Stimulated activated CD4-positive, alpha-beta T cell treated with anti-CD3 and anti-CD28 coated beads, Interleukin-15, amount 100 ng/mL, for 1 hour (primary cell): ENCODE measurements at places on chromosomes 1 and 21.
A peak's percentile ranks its signal among the peaks of the same experiment; 100 is the strongest.

- DNase-seq: no peak
These were observed 1.7 kb upstream of the GADD45A start for GRCh38 chr1:67683316-67683715.

DNA sequence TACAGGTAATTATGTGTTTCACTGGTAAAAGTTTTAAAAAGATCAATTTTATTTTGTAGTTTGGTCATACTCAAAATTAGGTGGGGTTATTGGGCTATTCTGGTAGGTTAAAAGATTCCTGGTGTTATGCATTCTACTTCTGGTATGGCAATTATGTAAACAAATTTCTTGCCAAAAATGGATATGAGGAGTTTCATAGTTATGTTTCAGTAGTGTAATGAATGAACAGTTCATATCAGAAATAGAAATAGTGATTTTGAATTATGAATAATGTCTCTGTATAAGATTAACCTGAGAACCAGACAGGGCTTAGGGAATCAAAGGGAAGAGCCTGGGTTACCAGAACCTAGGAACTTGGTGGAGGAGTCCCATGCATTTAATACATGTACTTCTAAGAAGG, 15.9 kb downstream of the ATF6 start:
- no peak for DNase-seq

- no peak for DNase-seq
These were observed 7.9 kb upstream of the CLDN14 start for GRCh38 chr21:36487641-36488307.

DNA sequence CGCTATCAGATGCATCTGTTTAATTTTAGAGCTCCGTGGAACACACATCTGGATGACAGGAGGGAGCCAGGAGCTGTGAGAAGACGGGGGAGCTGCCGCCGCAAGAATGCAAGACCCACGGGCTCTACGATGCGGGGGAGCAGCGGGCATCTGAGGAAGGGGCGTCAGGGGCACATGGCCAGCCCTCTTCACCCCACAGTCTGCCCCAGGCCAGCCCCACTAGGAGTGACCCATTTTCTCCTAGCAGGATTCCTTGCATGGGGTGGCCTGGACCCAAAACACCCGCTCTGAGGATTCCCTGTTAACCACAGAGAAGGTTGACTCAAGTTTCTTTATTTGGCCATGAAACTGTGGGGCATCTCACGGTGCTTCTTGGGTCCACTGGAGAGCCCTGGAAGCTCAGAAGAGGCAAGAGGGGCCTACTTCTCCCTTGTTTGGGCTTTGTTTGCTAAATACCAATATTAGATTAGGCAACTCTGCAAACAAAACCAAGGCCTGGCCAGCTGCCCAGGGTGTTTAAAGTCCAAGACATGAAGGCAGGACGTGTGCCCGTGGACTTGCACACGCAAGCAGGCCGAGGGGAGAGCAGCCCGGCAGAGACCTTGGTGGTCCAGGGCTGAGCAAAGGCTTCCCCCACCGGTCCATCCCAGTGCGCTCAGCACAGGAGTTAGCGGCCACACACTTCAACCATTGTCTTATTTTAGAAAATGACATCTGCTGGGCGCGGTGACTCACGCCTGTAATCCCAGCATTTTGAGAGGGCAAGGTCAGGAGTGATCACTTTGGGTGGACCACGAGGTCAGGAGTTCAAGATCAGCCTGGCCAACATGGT, 89.8 kb downstream of the DHRS3 start:
- no peak for DNase-seq

GRCh38 chr1:167196166-167196565, 24.5 kb upstream of the POU2F1 start:
- DNase-seq: no peak

DNA sequence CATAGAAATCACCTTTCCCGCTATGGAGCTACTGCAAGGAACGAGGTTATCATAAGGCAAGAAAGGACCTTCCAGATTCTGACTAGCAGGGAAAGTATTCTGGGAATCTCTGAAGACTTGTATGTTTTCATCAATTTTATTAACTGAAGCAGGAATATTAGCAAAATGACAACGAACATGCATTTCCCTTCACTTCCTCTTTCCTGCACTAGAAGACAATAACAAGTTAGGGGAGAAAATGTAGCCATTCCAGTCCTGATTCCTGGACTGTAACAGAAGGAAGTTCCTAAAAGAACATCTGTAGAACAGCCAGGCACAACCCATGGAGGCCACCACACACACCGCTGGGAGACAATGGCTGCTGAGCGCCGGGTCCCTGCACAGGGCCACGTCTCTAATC, 106.8 kb downstream of the RAVER2 start:
- no peak for DNase-seq

DNA sequence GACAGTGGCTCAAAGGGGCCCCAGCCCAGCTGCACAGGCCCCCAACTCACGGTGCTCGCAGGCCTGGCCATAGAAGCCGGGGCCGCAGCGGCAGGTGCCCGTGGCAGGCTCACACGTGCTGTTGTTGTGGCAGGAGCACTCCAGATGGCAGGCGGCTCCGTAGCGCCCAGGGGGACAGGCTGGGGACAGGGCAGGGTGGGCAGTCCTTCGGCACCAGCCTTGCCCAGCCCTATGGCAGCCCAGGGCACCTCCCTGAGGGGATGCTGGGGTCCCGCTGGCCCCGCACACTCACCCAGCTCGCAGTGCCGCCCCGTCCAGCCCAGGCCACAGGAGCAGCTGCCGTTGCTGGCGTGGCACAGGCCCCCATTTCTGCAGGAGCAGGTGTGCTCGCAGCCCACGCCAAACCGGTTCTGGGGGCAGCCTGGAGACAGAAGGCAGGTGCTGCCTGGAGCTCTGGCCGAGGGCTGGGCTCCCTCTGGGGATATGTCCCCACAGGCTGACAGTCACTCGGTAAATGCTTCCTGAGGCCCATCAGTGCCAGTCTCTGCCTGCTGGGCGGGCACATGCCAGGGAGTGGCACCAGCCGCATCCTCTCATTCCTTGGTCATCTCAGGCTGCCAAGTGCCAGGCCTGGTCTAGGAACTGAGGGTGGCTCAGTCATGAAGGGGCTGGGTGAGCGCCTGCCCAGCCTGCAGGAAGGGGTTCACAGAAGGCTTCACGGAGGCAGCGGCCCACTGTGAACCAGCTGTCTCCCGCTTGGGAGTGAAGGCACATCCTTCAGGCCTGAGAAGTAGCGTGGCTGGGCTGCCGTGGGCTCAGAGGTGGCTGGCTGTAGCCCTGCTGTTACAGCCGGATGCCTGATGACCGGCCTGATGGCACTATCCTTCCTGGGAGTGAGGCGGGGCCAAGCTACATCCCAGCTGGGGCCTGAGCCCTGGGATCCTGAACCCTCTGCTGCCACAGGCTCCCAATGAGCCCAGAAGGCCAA, 40.1 kb downstream of the ARHGEF16 start:
- DNase-seq: no peak

DNA sequence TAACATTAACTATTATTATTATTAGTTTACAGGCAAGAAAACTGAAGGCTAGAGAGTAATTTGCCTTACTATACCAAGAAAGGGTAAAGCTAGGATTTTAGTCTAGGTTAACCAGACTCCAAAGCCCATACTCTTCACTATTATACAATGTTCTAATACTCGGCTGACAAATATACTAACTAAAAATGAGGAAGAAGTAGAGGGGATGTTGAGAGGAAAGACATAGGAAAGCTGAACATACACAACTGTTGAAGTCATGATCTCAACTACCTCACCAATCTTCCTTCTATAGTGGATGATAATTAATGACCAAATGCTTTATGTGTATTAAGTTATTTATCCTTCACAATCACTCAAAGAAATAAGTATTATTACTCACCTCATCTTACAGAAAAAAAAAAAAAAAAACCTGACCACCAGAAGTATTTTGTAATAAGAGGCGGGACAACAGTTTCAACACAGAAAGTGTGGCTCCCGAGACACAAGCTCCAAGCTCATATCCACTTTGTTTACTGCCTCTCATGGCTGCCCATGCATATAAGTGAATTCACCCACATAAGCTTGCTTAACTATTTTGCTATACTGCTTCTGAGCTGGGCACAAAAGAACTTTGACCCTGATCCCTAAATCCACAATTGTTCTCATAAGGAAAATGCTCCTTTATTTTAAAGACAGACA, 78.0 kb downstream of the USP1 start:
- DNase-seq: no peak

DNA sequence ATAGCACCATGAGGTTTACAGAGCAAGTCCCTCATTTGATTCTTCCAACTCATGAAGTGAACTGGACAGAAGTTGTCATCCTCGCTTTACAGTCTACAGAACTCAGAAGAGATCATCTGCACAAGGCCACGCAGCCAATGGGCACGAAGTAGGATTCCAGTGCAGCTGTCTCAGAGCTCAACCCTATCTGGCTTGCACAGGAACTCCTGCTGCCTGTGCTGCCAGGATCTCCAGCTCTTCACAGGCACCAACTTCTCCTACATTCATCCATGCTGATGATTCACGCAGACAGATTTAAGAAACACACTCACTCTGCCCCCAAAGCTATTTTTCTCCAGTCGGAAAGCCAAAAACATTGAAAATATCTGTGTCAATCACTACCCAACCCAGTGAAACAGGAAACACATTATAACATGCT, 157.0 kb downstream of the RERE start:
- no peak for DNase-seq

DNA sequence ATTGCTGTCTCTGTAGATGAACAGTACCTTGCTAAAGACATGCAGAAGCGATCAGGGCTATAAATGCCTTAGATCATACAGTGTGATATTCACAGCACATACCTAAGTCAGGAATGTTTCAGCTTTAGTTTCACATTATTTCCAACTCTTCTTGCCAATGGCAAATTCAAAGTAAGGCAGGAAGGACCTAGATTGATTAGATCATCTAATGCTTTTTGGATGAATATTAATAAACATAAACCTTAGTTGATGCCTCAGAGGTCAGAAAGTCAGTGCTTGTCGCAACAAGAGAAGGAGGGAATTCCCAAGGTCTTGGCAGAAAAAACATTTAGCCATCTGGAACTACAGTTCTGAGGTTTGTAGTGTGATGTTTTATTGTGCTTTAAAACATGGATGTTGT, 122.3 kb downstream of the TNFSF18 start:
- no peak for DNase-seq

DNA sequence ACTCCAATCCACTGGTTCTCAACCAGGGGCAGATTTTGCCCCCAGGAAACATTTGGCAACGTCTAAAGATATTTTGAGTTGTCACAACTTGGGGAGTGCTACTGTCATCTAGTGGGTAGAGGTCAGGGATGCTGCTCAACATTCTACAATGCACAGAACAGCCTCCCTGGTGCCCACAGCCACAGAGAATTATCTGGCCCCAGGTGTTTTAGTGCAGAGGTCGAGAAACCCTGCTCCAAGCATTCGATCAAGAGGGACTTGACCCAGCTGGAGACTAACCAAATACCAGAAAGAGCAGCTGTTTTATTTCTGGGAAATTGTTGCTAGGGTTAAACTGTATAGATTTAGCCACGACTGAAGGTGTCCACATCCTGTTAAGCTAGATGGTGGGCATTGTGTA, 19.2 kb downstream of the CD247 start:
- no peak for DNase-seq

GRCh38 chr1:207973898-207974568, 63.1 kb upstream of the CD34 start:
- DNase-seq: no peak

- no peak for DNase-seq
These were observed 10.1 kb downstream of the ZNF644 start for GRCh38 chr1:91011726-91012125.

DNA sequence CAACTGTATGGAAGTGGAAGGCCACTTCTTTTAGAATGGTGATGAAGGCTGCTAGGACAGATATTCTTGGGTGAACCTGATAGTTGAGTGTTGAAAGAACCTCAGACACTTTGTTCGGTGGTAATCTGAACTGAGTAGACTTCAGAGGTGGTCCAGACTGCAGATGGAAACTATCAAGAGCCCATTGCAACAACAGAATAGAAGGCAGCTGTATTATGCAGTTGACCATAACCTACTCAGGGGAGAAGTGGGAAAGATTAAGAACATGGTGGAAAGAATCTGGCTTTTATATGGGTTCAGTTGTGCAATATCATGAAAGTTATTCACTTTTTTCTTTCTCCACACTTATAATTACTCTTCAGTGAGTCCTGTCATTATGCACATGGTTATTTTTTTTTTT, 194.0 kb downstream of the KCNK2 start:
- no peak for DNase-seq

DNA sequence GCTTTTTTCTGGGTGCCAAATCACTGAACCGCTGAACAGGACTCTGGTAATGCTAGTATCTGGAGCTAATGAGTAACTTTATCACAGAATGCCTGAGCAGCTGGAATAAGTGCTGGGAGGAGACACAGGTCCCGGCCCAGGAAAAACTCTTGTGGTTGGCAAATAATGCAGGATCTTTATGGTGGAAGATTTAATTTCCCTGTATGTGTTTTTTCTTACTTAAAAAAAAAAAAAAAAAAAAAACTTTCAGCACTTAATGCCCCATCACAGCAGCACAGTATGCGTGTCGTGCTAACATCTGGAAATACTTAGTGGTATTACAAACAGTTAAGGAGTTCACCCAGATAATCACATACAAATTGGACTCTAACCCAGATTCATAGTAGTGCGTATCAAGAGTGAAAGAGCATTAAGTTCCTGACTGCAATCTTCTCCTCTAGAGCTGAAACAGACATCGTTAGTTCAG, 220.7 kb downstream of the TOMM20 start:
- DNase-seq: no peak

DNA sequence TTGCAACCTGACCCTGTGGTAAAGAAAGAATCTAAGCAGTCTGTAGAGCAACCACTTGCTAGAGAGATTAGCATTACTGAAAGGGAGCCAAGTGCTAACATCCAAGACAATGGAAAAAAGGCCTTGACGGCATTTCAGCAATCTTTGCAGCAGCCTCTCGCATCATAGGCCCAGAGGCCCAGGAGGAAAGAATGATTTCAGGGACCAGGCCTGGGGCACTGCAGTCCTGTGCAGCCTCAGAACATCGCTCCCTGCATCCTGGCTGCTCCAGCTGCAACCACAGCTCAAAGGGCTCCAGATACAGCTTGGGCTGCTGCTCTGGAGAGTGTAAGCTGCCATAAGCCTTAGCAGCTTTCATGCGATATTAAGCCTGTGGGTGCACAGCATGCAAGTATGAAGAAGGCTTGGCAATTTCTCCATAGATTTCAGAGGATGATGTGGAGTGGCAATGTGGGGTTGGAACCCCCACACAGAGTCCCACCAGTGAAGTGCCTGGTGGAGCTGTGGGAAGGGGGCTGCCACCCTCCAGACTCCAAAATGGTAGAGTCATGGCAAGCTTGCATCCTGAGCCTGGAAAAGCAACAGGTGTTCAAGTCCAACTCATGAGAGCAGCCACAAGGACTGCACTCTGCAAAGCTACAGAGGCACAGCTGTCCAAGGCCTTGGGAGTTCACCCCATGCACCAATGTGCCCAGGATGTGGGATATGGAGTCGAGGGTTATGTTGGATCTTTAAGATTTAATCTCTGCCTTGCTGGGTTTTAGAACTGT, 110.6 kb upstream of the HMGB4 start:
- DNase-seq: no peak

GRCh38 chr1:95207223-95207935, 26.6 kb upstream of the RWDD3 start:
- DNase-seq: no peak

GRCh38 chr1:33360367-33360766, 39.5 kb upstream of the A3GALT2 start:
- no peak for DNase-seq

GRCh38 chr1:47532921-47533792, 95.3 kb downstream of the FOXD2 start:
- no peak for DNase-seq

GRCh38 chr21:37463083-37463801, 96.7 kb downstream of the DYRK1A start:
- peak; percentile 8 for DNase-seq

GRCh38 chr1:167707942-167708341, 13.8 kb upstream of the MPZL1 start:
- DNase-seq: no peak

GRCh38 chr1:218948446-218948845, 225.2 kb upstream of the LYPLAL1 start:
- DNase-seq: no peak
